ENCODE measurements at places on chromosomes 3 and 15. TPM values are rescaled to one million over a fixed set of nuclear protein-coding genes. Genes with fewer than 3 reads are reported as not detected.

DNA sequence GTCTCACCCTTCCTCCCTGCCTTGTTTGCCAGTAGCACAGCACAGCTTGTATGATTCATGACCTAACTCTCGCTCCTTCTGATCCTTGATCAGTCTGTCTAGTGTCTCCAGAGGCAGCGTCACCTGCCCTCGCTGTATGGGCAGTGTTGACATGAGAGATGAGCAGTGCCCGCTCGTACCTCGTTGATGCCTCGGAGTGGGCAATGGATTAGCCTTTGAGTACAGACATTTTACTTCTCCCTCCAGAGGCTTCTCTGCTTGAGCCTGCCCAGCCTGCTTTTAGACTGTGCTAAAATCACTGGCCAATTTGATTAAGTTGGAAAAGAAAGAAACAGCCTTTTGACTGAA, 569.0 kb downstream of the NTRK3 start:
- no peak for DNase-seq

DNA sequence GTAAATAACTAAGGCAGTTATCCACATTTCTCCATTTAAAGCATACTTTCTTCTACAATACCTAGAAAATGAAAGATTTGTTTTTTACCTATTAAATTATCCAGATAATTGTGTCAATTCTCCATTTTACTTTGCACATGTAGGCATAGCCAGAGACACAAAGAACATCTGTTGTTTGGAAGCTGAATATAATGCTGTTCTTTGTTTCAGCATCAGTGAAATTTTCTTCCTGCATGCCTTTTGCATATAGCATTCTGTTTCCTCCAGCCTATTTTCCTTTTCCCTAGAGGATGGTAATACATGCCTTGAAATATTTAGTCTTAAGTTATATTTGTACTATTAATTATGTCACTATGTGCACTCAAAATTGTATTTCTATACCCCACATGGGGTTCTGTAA, 233.7 kb downstream of the CNTN6 start:
- DNase-seq: no peak

DNA sequence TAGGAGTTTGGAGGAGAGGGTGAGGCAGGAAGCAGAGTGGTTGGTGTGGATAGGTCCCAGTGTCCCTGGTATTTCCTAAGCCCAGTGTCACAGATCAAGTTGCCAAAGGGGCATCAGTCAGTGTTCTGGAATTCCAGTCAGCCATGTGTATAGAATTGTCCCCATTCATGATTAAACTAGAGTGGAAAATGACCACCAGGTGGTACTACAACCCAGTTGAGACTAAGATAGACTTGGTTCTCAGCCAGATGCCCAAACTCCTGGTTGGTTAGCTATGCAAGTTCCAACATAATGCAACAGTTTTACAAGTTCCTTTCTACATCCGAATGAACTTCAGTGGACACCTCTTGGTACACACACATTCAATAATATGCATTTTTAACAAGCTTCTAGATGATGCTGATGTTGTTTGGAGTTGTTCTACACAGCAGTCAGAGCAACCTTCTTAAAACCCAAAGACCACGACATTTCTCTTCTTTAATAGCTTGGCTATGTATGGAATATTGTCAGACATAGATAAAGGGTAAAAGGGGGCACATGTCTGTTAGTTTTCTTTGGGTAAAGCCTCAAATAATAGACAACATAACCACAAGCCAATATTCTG, 8.4 kb upstream of the ATR start:
- DNase-seq: no peak

- no peak for DNase-seq
These were observed 243.1 kb upstream of the STT3B start for GRCh38 chr3:31289584-31289983.

Gene CRELD1
- total RNA-seq: 37.0 TPM

DNA sequence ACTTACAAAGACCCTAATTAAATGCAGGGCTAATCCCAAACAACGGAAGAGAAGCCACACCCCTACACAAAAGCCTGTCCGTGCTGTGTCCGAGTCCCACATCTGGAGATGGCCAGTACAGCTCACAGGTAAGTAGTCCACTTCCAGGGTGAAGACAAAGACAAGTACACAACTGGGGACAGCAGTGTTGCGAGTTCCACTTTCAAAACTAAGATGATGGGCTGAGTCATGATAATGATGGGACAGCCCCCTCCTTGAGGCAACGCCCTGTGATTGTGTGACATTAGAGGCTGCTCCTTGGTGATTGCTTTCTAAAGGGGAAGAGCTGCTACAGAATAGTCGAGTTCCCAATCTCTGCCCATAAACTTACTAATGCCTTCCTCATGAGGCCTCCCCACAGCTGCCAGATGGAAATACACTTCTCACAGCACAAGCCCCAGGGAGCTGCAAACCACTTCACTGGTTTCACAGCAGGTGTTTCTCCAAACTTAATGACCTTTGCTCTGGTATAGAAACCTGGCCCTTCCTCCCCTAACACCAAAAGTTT, 27.6 kb downstream of the RFT1 start:
- no peak for DNase-seq

- DNase-seq: no peak
These were observed 3.1 kb upstream of the CACNA1D start for GRCh38 chr3:53491276-53491675.

- no peak for DNase-seq
These were observed 609.7 kb downstream of the MCTP2 start for GRCh38 chr15:94840794-94841783.

Gene TGM4
- not detected for total RNA-seq

DNA sequence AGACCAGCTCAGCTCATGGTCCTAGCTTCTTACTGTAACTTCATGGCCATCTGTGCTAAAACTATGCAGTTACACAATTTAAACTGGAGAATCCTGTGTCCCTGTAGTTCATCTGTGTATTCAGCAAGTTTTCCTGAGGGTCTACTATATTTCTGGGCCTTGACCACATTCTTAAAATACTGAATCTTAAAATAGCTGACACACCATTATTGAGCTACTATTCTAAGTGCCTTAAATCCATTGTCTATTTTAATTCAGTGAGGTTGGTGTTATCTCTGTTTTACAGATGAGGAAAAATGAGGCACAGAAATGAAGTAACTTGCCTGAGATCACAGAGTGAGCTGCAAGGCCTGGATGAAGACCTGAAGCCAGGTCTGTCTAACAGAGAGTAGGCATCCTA, 22.0 kb downstream of the MYLK start:
- DNase-seq: no peak

Data from ureter (tissue), 1 donor.